ENCODE measurements at places on chromosomes 4 and X.

DNA sequence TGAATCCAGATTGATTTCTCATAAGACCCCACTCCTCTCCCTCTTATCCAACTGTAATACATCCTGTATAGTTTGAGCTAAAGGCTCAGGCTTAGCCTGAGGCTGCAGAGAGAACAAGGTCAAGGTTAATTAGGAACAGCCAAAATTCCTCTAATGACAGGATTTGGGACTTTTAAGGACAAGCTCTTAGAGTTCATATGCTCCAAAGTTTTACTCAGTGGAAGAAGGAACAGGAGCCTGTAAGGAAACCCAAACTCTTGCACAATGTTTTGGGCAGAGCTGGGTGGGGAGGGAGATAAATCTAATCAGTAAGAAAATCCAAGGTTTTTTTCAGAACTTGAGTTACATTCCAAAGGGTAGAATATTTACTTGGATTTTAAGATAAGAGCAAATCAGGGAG, 238.8 kb downstream of the QDPR start:
- DNase-seq, result no peak

DNA sequence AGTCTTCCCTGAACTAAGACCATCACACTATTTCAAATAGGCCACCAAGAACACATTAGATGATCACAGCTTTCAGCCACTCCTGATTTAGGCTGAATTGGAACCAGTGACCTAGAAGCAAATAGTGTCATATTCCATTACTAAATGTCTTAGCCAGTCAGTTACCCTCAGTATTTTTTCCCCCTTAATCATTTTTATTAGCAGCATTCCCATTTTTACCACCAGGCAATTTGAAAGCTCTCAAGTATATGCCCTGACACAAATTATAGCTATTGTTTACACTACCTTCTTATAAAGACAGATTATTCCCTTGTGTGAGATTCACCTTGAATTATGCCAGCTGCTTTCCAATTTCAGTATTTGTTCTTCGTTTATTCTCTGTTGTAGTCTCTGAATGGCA, 1146.9 kb downstream of the PDHA2 start:
- DNase-seq, result no peak

DNA sequence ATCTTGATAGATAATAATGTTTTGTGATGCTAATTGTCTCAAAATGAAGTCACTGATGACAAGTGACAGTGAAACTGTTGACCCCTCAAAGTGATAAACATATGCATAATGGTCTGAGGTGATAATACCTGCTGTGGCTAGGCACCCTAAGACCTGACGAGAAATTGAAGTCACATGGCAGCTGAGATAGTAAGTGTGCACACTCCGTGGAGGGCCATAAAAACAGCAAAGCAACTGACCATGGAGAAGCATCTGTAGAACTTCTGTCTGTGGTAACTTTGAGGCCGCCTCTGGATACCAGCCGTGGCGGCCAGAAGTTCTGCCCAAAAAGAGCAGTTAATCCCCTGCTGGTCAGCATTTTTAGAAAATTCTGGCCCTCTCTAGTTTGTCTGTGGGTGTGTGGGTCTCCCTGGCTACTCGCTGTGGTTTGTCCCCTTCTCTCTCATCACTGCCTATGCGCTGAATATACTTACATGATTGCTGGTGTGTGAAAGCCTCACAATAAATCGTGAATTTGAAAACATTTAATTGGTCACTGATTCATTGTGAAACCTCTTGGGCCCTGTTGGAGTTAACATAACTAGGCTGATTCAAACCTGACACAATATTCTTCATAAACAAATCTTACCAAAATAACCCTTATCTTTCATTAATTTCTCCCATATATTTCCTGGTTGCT, 50.6 kb downstream of the CCDC149 start:
- DNase-seq, result no peak

GRCh38 chrX:153645151-153645550, 1.9 kb upstream of the DUSP9 start:
- no peak for DNase-seq

GRCh38 chr4:38078590-38079421, 118.6 kb downstream of the PTTG2 start:
- DNase-seq, result no peak

DNA sequence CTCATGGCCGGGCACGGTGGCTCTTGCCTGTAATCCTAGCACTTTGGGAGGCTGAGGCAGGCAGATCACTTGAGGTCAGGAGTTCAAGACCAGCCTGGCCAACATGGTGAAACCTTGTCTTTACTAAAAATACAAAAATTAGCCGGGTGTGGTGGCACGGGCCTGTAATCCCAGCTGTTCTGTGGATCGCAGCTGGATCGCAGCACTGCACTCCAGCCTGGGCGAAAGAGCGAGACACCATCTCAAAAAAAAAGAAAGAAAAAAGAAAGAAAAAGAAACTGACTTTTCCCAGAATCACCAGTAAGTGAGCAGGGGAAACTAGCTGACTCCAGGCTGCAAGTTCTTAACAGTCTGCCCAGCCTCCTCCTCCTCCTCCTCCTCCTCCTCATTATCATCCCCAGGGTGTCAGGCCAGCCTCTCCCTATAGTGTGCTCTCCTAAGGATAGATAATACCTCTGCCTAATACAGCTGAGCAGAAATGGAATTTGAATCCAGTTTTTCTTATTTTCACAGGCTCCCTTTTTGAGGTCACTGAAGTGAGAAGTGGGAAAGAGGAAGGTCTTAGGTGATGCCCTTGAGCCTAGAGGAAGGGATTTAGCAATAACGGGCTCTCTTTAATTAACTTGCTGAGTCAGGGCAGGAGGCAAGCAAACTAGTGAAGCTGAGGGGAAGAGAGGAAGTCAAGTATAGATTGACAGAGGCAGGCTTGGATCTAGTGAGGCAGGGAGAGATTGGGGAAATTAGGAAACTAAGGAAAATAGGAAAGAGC, 11.8 kb upstream of the ELF2 start:
- no peak for DNase-seq

GRCh38 chrX:70039758-70040157, 10.0 kb downstream of the AWAT2 start:
- no peak for DNase-seq

DNA sequence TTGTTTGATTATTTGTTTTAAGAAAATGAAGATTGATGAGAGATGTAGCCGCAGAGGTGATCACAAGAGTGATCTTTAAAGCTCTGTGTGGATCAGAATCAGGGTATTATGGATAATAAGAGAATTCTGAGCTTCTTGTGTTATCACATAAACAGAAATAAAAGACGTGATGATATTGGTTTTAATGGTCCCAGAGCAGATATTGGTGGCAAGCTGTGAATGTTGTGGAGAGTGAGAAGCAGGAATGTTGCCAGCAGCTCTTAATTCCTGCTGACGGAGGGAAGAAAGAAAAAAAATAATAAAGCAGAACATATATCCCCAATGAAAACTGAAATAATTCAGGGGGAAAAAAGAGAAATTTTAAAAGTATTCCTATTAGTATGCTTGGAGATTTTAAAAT, 1015.9 kb downstream of the PCDH18 start:
- no peak for DNase-seq

GRCh38 chr4:147794314-147794680, 62.4 kb downstream of the ARHGAP10 start:
- DNase-seq, result no peak

GRCh38 chr4:110361921-110362320, 114.0 kb upstream of the ENPEP start:
- DNase-seq, result no peak

DNA sequence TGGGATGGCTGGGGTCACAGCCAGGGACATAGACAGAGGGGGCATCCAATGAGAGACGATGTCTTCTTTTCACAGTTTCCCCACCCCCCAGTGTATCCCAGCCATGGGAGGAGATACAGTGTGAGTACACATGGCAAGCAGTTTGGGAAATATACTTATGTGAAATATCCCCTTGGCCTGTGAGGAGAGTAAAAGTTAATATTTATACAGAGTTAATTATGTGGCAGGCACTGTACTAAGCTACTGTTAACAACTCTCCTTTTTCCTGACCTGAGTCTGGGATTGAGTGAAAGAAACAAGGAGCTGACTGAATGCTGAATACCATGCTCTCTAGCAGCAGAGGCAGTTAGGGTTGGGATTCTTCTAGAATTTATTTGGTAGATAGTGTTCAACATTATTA, 35.3 kb downstream of the HCCS start:
- DNase-seq, result no peak

GRCh38 chr4:100081491-100081890, 108.8 kb downstream of the DDIT4L start:
- no peak for DNase-seq

DNA sequence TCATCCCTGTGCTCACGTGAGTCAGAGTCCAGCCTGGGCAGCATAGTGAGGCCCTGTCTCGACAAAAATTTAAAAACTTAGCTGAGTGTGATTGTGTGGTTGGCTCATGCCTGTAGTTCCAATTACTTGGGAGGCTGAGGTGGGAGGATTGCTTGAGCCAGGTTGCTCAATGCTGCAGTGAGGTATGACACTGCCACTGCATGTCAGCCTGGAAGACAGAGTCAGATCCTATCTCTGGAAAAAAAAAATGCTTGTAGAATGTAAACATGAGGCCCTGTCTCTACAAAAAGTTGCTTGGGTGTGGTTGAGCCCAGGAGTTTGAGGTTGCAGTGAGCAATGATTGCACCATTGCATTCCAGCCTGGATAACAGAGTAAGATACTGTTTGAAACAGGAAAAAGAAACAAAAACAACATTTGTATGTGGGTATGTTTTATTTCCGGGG, 11.3 kb upstream of the YTHDC1 start:
- no peak for DNase-seq

DNA sequence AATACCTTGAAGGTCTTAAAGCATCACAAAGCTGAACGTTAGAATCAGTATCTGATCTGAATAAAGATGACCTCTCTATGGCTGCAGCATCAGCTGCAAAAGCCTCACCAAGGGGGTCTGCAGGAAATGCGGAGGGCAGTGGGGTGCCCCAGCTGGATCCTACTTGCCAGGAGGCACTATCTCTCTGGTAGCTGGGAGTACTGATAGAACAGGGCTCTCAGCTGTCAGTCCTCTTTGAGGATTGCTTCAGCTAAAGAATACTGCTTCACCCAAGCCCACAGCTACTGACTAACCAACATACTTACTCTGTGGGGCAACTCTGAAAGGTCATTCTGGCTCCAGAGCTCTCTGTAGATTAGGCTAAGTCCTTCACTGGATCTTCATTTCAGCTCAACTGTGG, 112.5 kb upstream of the ZFP42 start:
- DNase-seq, result no peak

DNA sequence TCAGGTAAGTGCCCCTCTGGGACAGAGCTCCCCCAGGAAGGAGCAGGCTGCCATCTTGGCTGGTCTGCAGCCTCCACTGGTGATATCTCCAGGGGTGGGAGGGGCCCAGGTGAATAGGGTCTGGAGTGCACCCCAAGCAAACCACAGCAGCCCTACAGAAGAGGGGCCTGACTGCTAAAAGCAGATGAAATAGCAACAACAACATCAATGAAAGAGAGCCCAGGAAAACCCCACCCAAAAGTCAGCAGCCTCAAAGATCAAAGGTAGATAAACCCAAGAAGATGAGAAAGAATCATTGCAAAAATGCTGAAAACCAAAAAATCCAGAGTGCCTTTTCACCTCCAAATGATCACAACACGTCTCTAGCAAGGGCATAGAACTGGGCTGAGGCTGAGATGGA, 92.5 kb upstream of the PAGE3 start:
- DNase-seq, result no peak

GRCh38 chrX:24846550-24847150, 152.9 kb downstream of the POLA1 start:
- no peak for DNase-seq

DNA sequence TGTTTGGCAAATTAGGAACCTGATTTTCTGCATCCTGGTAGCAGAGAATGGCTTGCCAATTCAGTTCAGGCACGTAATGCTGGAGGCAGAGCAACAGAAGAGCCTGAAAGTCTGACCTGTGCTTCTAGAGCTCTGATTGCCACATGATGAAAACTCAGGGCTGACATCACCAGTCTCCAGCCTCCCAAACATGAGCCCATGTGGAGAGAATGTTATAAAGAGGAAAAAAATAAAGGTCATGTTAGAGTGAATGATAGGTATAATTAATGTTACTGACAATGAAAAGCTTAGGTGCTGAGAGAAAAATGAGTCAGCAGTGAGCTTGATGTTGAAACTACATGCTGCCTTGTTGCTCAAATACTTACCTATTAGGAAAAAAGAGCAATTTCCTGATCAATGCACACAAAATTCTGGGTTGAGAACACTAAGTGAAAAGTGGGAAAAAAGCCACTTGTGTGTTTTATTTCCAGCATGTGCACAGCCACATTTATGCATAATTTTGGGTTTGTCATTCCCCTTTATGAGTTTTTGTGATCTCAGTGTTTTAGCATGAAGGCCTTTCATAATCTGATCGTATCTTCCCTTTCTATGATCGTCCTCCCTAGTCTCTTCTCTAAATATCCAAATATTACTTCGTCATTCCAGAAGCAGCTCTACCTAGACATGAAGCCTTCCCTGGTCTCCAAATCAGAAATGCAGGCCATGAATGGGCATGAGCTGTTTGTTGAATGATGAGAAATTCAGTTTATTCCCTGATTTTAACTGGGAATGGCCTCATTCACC, 113.3 kb upstream of the CPEB2 start:
- DNase-seq, result no peak

DNA sequence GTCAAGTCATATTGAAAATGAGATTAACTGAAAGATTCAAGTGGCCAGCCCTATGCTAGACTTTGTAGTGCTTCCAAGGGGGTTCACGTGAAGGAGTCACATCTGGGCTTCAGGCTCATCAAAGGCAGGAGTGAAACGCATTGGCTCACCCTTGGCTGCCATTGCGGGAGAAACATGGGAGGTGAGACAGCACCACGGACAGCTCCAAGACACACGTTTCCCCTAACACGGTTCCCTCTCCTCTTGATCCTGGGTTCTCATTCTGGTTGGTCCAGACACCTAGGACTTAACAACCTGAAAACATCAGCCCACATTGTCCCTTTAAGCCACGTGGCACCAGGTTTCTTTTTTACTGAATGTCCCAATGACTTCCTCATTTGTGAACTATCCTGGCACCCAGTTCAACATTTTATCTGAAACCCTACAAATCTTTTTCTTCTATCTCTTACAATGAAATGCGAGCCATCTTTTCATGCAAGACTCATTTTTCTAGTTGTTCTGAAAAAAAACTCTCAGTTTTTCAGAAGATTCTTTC, 279.0 kb upstream of the VCX3A start:
- DNase-seq, result no peak

DNA sequence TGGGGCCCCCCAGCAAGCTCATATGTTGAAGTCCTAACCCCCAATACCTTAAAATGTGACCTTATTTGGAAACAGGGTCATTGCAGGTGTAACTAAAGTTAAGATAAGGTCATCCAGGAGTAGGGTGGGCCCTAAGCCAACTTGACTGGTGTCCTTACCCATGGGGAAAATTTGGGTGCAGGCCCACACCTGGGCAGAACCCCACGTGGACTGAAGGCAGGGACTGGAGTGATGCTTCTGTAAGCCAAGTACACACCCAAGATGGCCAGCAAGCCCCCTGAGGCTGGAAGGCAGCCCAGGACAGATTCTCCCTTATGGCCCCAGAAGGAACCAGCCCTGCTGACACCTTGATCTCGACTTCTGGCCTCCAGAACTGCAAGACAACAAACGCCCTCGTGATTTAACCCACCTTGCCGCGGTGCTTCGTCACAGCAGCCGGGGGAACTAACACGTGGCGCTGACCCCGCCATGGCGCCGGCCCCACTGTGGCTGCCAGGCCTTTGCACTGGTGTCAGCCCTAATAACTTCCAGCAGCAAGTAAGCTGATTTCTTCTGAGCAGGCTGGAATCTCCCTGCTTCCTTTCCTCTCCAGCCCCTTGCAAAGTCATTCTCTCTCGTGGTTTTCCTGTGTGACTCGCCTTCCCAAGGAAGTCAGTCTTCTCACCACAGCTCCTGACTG, 23.2 kb upstream of the MXD4 start:
- no peak for DNase-seq

All from stimulated activated CD4-positive, alpha-beta T cell treated with anti-CD3 and anti-CD28 coated beads, Interleukin-2, amount 100 ng/mL, for 48 hours (primary cell).